Stromal cell of bone marrow (primary cell): ENCODE measurements at places on chromosomes 12 and 14.

DNA sequence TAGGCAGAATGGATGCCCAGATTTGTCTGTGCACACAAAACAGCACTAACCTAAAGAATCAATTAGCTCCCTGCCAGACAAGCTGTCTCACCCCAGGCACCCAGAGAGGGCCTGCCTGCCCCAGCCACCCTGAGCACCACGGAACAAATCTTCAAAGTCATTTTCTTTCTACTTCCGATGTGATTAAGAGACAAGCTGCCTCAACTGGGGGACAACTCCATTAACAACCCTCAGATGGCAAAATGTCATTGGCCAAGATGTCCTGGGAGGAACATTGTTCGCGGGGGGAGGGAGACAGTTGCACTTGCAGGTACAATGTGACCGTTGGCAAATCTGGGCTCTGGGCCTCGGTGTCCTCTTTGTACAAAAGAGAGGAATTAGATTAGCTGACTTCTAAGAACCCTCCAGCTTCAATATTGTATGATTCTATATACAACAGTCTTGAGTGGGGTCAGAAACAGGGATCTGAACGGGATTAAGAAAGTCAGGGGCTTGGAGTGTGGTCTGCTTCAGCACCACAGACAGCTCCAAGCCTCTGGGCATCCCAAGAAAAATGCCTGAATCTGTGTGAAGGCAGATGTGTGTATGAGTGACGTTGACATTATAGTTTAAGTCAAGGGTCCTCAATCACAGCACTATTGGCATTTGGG is 42.8 kb upstream of the CMKLR1 start:
- DNase-seq: no peak

DNA sequence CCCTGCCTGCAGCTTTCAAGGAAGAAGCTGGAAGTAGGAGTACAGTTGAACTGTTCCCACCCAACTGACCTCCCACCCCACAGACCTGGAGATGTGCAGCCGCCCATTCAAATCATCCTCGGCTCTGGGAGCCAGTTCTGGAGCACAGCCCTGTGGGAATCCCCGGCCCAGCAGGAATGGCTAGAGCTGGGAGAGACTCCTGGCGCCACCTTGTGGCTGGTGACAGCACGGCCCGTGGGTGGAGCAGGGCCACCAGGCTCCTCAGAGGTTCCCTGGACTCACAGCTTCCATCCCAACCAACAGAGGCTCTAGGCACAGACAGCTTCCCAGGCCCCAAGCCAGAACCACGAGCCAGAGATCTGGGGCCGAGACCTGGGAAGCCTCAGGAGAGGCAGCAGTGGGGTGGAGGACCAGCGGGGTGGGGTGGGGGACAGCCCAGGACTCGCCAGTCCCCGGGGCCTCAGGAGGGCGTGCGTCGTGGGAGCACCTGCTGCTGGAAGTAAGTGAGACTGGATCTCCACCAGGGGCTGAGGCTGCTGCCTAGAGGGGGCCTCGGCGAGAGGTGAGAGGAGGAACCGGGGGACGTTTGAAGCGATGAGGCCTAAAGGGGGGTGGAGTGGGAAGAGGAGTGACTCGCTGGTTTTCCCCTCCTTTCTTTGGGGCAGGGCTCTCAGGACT is 43.4 kb downstream of the RNF34 start:
- peak; percentile 51 for DNase-seq

GRCh38 chr12:9925705-9926393 is 6.3 kb downstream of the CLEC2A start:
- peak; percentile 18 for DNase-seq

DNA sequence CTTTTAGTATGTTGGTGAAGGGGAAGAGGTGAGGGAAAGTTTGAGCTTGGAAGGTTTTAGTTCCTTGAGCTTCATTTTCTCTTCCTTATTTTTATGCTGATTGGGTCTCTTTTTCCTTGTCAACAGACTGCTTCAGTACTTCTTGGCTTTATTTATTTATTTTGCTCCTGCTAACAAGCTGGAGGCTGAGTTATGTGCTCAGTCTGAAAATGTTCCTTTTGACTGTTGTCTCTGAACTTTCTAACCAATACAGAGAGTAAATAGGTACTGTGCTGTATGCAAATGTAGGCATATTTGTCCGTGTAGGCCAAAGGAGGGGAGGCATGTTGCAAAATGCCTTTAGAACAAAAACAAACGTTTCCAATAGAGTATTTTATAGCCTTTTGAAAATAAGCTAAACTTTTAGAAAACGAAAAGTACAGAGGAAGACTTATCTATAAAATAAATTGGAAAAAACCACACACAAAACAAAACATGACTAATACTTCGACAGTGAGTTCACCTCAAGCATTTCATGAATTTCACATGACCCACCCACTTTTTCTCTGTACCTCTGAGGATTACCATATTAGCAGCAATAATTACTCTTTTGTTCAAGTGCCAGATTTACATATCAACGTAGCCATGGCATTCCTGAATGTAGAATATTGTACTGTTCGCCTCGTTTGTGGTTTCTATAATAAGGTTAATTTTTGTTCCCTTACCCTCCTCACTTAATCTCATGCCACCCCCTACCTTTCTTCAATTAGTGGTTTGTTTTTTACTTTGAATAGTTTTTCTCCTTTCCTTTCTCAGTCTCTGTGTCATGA is 4.7 kb upstream of the CREBL2 start:
- no peak for DNase-seq

DNA sequence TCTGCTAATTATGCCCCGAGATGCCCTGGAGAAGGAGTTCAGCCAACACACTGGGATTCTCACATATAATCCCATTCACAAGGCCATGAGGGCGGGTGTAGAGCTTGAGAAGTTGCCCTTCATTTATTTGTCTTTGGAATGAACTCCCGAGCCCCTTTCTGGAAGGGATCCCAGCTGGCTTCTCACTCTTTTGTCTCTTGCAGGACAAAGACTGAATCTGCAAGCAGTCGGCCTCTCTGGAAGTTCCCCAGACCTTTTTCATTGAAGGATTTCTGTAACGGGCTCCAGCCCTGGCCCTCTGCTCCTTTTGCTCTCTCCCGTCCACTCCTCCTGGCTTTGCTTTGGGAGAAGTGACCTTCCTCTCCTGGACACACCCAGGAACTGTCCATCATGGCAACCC is 163.3 kb upstream of the SFSWAP start:
- DNase-seq: no peak

GRCh38 chr12:111653596-111653995 is 32.2 kb downstream of the BRAP start:
- DNase-seq: no peak

GRCh38 chr12:70643939-70644338 is 6.7 kb upstream of the PTPRB start:
- no peak for DNase-seq

DNA sequence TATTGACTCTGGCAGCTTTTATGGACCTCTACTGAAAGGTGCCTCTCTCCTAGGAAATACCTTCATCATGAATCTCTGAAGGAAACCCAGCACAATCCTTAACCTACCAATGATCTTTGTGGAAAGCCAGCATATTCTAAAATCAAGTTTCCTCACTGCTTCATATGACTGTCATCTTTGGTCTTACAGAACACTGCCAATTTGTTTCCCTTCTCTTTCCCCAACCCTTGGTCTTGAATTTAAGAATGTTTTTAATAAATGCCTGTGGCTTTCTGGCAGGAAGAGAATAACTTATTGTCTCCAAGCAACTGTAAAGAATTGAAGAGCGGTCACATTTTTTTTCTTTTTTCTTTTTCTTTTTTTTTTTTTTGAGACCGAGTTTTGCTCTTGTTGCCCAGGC is 427.6 kb downstream of the IPO8 start:
- peak; percentile 54 for DNase-seq

DNA sequence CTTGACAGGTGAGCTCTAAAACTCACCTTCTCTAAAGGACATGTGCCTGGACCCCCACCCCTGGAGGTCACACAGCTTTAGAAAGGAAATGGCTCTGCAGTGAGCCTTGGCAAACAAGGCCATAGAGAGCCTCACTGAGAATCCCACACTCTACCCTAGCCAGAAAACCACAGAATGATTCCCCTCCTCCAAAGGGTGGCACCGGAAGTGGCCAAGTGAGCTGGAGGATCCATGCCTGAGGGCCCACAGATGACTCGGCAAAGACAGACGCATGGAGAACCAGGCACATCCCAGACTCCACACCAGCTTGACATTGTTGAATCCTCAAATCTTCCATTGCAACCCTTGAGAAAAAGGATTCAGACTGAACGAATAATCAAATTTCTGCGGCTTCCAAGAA is 54.2 kb upstream of the PTHLH start:
- no peak for DNase-seq

GRCh38 chr12:62211510-62211909 is 48.7 kb upstream of the USP15 start:
- no peak for DNase-seq

DNA sequence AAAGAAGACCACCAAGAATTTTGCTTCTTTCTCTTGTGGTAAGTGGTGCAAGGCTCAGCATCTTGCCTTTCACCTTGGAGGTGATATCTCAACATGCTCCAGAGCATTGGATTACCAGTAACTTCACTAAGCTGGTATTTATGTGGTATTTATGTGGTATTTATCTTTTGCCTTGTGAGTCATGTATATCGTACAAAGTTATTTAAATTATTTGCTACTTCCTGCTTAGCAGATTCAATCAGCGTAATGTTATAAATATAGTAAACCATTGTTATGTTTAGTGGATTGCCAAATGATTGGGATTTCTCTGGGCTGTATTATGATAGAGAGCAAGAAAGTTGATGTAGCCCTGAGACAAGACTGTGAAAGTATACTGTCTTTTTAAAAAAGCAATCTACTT is 366.4 kb downstream of the IPO8 start:
- DNase-seq: no peak

DNA sequence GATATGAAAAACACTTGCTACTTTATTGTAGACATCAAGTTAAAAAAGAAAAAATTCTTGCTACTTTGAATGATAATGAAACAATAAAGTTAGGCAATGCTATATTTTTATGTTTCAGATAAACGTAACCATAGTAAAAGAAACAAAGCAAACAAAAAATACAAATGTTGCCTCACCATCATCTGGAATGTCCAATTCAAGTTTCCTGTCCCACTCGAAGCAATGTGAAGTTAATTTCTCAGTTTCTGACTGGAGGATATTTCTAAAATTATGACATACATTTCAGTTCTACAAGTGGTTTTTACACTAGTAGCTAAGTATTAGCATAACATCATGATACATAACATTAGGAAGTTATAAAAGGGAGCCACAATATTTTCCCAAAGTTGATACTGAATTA is 20.9 kb downstream of the DLGAP5 start:
- DNase-seq: no peak

DNA sequence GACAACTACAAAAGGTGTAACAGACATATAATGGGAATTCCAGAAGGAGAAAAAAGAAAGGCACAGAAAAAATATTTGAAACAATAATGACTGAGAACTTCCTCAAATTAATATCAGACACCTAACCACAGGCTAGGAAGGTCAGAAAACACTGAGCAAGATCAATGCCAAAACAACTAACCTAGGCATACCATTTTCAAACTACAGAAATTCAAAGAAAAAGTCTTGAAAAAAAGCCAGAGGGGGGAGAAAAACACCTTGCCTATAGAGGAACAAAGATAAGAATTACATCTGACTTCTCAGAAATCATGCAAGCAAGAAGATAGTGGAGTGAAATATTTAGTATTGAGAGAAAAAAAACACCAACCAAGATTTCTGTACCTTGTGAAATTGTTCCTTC is 77.8 kb downstream of the RIN3 start:
- DNase-seq: no peak

- DNase-seq: no peak
Measured at GRCh38 chr12:115370650-115371049, 686.7 kb upstream of the TBX3 start.

DNA sequence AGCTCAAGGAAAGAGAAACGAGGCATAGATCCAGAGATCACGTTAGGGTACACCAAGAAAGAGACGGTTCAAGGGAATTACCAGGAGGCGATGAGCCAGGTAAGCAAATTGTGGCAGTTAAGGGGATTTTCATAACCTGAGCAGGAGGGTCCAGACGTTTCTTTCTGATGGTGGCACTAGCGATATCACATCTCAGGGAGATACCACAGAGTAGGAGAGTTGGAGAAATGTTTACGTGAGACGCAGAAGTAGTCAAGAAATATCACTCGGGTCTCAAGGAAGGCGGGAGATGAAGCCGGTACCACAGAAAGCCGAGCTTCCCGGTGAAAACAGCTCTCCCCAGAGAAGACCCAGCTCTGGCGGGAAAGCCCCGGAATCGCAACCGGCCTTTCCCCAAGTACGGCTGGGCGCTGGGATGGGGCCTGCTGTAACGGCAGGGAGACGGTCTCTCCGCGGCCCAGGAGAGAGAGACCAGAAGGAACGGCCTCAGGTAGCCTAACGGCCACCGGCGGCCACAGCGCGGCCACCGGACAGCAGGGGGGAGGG is 485 bp downstream of the SENP1 start:
- DNase-seq: no peak

DNA sequence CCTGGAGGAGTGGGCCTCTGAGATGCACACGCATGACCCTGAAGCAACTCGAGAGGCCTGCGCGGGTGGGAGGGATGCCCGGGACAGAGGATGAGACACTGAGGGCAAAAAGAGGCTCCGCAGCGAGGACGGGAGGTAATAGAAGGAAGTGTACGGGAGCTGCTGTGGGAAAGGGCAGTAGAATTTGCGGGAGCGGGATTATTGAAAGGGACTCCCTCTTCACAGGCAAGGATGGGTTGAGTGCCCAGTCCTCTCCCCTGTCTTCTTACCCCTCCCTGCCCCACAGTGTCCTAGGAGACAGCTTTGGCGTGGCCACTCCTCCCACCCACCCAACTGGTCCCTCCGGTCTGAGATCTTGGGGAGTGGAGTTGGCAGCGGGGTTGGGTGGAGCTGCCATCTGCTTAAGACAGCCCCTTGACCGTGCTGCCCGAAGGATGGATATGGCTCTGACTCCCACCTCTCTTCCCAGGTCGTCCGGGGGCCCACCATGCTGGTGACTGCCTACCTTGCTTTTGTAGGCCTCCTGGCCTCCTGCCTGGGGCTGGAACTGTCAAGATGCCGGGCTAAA is 15.7 kb upstream of the ESPL1 start:
- DNase-seq: no peak

DNA sequence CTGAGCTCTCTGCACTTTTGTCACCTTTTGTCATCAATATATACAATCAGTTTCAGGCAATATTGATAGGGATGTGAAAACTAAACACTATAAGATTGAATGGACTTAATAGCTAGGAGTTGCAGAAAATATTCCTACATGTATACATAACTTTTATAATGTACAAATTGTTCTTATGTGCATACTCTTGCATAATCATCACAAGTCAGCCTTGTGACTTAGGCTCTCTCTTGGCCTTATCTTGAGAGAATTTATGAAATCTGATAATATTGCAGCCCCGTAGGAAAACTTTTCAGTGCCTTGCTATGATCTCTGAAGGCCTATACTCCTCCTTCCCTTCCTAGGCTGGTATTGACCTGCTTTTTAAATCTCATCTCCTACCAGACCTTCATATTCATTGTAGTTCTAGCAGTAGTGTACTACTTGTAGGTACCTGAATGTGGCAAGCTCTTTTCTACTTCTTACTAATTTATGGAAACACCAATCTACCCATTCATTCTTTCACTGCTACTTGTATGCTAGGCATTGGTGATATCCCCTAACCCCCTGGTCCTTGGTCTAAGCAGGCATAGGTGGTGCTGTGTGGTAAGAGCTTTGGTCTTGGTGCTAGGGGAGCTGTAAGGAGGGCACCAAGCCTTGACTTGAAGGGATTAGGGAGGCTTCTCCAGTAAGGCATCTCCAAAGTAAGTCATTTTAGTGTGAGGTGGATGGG is 100.0 kb downstream of the PRKCH start:
- DNase-seq: no peak

GRCh38 chr12:4026020-4026358 is 152.8 kb upstream of the PARP11 start:
- DNase-seq: no peak
